ENCODE measurements at places on chromosomes 6 and 20. TPM values are rescaled to one million over a fixed set of nuclear protein-coding genes. Genes with fewer than 3 reads are reported as not detected.
A peak's percentile ranks its signal among the peaks of the same experiment; 100 is the strongest.

DNA sequence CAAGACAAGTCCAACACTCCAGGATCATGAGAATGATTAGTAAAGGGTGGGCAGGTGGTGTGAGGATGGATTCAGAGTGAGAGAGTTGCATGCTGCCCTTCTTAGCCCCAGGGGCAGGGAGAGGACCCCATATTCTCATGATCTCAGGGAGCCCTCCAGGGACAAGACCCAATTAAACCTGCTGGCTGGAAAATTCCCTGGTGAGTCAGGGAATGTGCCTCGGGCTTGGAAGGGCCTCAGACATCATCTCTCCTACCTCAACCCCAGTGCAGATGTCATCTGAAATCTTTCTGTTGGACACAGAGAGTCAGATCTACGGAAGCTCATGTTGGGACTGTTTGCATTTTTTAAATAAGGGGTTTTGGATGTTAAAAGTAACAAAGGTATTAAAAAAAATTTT is 9.2 kb upstream of the SIRPD start:
- no peaks in the 10 kb centered on the region for H3K27me3 ChIP-seq
- no peak overlapping the region for H3K4me3 ChIP-seq
- no peaks in the 10 kb centered on the region for H3K36me3 ChIP-seq
- no peaks in the 10 kb centered on the region for H3K4me1 ChIP-seq
- H3K27ac ChIP-seq = no peak overlapping the region
- no peak for DNase-seq

- H3K4me1 ChIP-seq = peaks cover 12% of the 10 kb centered on the region
- H3K27me3 ChIP-seq = no peaks in the 10 kb centered on the region
- peak; percentile 34 for DNase-seq
Observed at GRCh38 chr6:32664827-32665362, 1.6 kb downstream of the HLA-DQB1 start.

- peak; percentile 40 for DNase-seq
- H3K27ac ChIP-seq = peak overlapping the region; percentile 95
- H3K27me3 ChIP-seq = no peaks in the 10 kb centered on the region
- H3K4me3 ChIP-seq = peak overlapping the region; percentile 83
- H3K36me3 ChIP-seq = peaks cover 21% of the 10 kb centered on the region
Observed at GRCh38 chr20:2469991-2470422, 582 bp downstream of the SNRPB start.

Gene SAPCD1
- total RNA-seq = 0.95 TPM

DNA sequence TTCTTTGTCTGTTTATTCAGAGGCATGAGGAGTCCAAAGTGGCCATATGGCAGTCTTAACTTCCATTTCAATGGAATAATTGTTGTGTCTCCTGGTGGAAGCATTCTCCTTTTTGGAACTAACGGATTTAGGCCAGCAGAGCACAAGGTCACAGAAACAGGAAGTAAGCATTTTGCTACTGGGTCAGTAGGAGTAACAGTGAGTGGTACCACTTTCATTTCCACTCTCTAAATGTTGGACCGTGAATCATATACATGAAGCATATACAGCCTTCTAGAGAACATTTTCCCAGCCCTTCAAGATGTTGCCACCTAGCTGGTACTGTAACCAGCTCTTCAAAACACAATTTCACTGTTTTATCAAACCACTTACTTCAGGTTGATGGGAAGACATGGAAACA is 182.8 kb downstream of the EYS start:
- no peaks in the 10 kb centered on the region for H3K27me3 ChIP-seq
- H3K4me1 ChIP-seq = no peaks in the 10 kb centered on the region
- H3K27ac ChIP-seq = no peak overlapping the region
- H3K4me3 ChIP-seq = no peak overlapping the region
- no peaks in the 10 kb centered on the region for H3K36me3 ChIP-seq
- no peak for DNase-seq

DNA sequence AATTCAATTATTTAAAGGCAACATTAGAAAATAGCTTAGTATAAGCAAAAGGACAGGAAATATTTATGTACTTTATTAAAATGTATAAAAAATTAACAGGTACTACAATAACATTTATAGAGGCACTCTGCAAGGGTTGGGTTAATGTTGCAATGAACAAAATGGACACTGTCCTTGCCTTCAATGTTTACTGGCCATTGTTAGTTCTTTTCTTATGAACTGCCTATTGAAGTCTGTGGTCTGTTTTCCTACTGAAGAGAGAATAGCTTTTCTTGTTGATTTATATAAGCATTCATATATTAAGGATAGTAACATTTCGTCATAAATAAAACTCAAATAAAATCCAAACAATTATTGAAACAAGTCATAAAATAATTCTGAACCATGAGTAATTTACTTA is 135.3 kb upstream of the BEND6 start:
- H3K36me3 ChIP-seq = no peaks in the 10 kb centered on the region
- H3K4me3 ChIP-seq = no peak overlapping the region
- H3K27ac ChIP-seq = no peak overlapping the region
- DNase-seq = no peak
- no peaks in the 10 kb centered on the region for H3K27me3 ChIP-seq

DNA sequence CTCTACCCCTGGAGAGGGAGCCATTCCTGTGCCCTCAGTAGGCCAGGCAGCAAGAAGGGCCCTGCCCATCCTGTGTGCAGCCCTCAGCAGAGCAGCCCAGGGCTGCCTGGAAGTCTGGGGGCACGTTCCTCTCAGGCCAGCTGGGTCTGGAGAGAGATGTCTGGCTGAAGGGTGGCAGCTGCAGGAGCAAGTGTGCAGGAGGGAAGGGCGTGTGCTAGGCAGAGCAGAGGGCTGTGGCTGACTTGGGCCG is 62.7 kb downstream of the NOL4L start:
- no peak overlapping the region for H3K27ac ChIP-seq
- DNase-seq = no peak
- peaks cover 2% of the 10 kb centered on the region for H3K36me3 ChIP-seq
- no peaks in the 10 kb centered on the region for H3K27me3 ChIP-seq
- peaks cover 39% of the 10 kb centered on the region for H3K4me1 ChIP-seq
- H3K4me3 ChIP-seq = no peak overlapping the region

Gene PCK1
- total RNA-seq = 0.59 TPM

DNA sequence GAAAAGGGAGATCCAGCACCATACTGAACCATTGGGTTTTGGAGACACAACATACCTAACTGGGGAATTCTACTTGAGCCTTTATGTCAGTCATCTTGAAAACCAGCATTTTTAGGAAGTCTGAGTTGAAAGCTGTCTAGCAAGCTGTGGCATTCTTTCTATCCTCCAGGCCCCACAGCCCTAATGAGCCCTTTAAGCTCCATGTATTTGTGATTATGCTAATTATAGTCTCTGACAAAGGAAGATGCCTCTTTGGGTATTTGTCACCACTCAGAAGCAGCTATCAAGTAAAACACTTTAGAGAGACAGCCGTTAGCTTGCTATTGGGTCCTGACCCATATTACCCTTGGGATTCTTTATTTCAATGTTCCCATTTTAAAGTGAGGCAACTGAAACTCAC is 159.5 kb upstream of the MANEA start:
- H3K4me1 ChIP-seq = no peaks in the 10 kb centered on the region
- H3K36me3 ChIP-seq = no peaks in the 10 kb centered on the region
- H3K27ac ChIP-seq = no peak overlapping the region
- no peaks in the 10 kb centered on the region for H3K27me3 ChIP-seq

Gene SEMG1
- total RNA-seq = not detected

Gene GSTA3
- not detected for total RNA-seq

DNA sequence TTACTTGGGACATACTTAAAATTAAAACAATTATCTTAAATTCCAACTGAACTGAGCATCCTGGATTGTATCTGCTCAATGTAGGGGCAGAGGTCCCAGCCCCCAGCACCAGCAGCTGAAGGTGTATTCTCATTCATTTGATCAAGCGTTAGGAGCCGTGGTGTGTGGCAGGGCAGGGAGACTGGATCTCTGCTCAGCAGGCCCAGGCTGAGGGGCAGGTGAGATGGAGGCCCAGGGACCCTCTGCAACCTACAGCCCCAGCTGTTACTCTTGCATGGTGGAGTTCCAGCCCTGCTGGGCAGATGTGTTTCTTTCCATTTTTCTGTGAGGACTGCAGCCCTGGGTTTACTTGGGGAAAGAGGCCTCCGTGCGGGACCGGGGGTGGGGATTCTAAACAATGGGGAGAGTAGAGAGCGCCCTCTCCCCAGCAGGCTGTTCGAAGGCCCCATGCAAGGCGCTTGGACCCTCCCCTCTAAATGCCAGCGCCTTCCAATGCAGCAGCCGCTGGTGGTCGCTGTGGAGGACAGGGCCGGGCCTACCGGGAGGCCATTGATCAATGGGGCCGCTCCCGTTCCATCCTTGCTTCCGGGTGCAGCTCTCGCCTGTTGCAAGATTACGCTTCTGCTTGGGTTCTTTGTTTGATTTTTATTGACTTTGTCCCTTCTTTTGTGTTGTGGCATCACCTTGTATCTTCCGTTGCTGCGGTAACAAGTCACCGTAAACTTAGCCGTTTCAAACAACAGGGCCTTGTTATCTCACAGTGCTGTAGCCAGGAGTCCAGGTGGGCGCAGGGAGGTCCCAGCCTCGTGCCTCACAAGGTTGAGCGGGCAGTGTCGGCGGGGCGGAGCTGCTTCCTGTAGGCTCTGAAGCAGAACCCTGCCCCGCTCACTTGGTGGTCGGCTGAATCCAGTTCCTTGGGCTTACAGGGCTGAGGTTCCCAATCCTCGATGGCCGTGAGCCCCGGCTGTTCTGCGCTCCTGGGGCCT is 134.8 kb upstream of the PHACTR3 start:
- no peaks in the 10 kb centered on the region for H3K36me3 ChIP-seq
- no peak overlapping the region for H3K27ac ChIP-seq
- no peaks in the 10 kb centered on the region for H3K4me1 ChIP-seq
- no peaks in the 10 kb centered on the region for H3K27me3 ChIP-seq
- no peak overlapping the region for H3K4me3 ChIP-seq

DNA sequence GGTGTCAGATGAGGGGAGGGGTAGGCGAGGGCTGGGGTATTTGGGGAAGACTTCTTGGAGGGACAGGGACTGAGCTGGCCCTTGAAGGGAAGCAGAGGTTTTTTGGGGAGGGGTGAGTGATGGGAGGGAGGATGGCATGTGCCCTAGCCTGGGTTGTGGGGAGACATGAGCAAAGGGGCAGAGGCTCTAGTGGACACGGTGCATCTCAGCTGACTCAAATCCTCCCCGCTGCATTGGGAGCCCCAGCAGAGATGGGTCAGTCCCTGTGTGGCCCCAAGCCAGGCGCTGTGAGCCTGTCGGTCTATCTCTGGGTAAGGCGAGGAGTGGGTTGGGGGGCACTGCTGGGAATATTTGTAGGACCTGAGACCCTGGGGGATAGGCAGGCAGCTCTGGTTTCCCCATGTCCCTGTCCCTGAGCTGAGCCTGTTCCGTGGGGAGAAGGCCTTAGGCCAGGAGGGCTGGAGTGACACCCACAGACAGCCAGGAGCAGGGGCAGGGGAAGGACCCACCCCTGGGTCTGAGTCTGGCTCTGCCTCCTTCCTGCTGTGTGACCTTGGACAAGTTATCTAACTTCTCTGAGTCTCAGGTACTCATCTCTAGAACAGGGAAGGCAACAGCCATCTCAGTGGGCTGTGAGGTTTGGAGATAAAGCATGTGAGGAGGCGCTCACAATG is 36.0 kb downstream of the SPDEF start:
- H3K27ac ChIP-seq = no peak overlapping the region
- no peak overlapping the region for H3K4me3 ChIP-seq
- H3K27me3 ChIP-seq = peaks cover 3% of the 10 kb centered on the region
- no peaks in the 10 kb centered on the region for H3K4me1 ChIP-seq

DNA sequence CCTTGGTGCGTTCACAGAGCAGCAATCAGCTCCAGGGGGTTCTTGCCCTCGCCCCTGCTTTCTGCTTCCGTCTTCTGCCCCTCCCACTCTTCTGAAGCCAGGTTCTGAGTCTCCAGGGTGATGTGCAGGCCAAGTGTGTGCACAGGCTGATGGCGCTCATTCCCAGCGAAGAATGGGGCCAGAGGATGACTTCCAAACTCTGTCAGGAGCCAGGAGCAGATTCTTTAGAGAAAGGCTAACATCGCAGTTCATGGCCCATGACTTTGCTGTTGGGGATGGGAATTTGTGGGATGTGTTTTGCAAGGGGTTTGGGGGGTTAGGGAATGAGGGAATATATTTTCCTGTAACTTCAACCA is 56.1 kb upstream of the CCN6 start:
- H3K27me3 ChIP-seq = no peaks in the 10 kb centered on the region
- DNase-seq = peak; percentile 44
- no peaks in the 10 kb centered on the region for H3K36me3 ChIP-seq
- no peaks in the 10 kb centered on the region for H3K4me1 ChIP-seq
- H3K27ac ChIP-seq = peak overlapping the region; percentile 30

GRCh38 chr20:53752583-53752970 is 158.9 kb upstream of the ZNF217 start:
- H3K27ac ChIP-seq = peak overlapping the region; percentile 84
- no peak overlapping the region for H3K4me3 ChIP-seq
- DNase-seq = no peak
- H3K27me3 ChIP-seq = no peaks in the 10 kb centered on the region
- H3K36me3 ChIP-seq = no peaks in the 10 kb centered on the region

DNA sequence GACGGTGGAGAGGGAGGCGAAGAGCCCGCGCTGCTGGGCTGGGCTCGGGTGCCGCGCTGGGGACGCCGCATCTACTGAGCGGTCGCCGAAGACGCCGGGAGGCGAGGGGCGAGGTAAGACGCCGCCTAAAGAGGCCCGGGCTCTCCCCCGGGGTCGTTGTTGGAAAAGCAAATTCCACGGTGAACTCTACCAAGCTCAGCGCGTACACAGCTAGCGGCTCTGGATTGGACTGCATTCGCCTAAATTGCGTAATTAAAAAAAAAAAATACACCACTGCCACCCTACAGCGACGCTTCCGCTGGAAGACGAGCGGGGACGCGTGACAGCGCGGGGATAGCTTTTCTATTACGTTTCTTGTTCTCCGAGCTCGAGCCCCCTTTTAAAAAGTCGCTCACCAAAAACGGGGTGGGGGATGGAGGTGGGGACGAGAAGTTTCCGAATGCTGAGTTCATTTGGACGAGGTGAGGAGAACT is 92.0 kb upstream of the PRDM1 start:
- peaks cover 3% of the 10 kb centered on the region for H3K4me1 ChIP-seq
- H3K27me3 ChIP-seq = no peaks in the 10 kb centered on the region
- H3K27ac ChIP-seq = peak overlapping the region; percentile 76
- peak; percentile 36 for DNase-seq

Gene SEC63
- 68.2 TPM for total RNA-seq

GRCh38 chr20:34717230-34718095 is 13.3 kb downstream of the TP53INP2 start:
- H3K4me3 ChIP-seq = no peak overlapping the region
- no peak overlapping the region for H3K27ac ChIP-seq
- DNase-seq = no peak
- no peaks in the 10 kb centered on the region for H3K27me3 ChIP-seq
- peaks cover 5% of the 10 kb centered on the region for H3K4me1 ChIP-seq
- H3K36me3 ChIP-seq = peaks cover 80% of the 10 kb centered on the region
